Activated CD8-positive, alpha-beta memory T cell treated with anti-CD3 and anti-CD28 coated beads for 4 hours (primary cell): ENCODE measurements at places on chromosomes 2 and 18.
A peak's percentile ranks its signal among the peaks of the same experiment; 100 is the strongest.

- no peak for DNase-seq
Measured at GRCh38 chr2:105237045-105237765, 4.3 kb upstream of the GPR45 start.

GRCh38 chr2:501130-501529 is 176.1 kb downstream of the TMEM18 start:
- no peak for DNase-seq

DNA sequence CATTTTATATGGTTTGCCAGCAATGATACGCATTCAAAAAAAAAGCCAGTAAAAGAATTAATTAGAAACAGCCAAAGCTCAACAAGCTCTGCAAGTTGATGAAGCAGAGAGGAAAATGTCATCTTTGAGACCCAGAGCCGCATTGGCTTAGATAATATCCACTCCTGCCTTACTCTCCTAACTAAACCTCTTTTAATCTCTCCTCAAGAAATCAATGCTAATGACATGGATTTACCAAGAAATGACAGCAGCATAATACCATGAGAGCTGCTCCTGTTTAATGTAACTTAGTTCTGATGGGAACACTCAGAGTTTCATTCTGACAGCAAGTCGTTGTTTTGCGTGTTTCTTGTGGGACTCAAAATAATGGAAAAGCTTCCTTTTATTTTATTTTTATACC is 1099.4 kb upstream of the PIK3C3 start:
- no peak for DNase-seq

- no peak for DNase-seq
Measured at GRCh38 chr2:68458981-68459380, 8.1 kb downstream of the FBXO48 start.

DNA sequence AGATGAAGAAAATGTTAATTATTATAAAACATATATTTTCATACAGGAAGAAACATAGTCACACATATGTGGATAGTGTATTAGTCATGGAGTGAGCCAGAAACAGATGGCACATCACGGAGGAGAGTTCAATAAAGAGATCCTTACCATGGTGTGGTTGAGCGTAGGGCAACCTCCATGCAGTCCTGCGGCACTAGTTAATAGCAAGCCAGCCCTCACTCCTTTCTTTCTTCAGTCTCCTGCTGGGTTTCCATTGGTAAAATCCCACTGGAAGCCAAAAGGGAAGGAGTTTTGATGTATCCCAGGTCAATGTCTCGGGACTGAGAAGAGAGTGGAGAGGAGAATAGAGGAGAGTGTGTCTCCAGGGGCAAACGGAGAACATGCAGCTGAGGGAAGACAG is 328.1 kb downstream of the NR4A2 start:
- DNase-seq = no peak

GRCh38 chr18:63366213-63367052 is 573 bp downstream of the KDSR start:
- peak; percentile 41 for DNase-seq

- no peak for DNase-seq
Measured at GRCh38 chr2:233447506-233448219, 93.4 kb downstream of the DGKD start.

DNA sequence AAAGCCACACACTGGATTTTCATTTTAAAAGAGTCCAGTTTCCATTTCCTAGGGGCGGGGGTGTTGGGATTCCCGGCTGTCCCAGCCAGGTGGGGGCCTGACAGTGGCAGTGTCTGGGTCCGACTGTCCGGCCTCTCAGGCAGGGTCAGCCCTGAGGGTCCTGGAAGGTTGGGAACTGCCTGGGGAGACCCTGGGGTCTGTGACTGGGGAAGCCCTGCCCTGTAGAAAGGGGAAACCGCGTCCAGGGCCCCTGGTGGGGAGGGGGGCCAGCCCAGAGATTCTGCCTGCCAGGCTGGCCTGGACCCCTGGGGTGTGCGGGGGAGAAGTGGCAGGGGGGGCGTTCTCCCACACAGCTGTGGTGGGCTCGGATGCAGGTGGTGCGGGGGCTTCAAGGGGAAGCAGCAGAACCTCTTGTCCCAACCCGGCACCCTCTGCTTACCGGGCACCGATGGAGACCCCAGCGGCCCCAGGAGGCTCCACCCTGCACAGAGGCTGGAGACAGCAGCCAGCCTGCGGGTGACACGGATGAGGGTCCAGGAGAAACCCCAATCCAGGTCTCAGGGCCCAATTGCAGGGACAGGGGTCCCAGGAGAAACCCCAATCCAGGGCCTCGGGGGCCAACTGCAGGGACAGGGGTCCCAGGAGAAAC is 4.9 kb downstream of the RTP5 start:
- no peak for DNase-seq

DNA sequence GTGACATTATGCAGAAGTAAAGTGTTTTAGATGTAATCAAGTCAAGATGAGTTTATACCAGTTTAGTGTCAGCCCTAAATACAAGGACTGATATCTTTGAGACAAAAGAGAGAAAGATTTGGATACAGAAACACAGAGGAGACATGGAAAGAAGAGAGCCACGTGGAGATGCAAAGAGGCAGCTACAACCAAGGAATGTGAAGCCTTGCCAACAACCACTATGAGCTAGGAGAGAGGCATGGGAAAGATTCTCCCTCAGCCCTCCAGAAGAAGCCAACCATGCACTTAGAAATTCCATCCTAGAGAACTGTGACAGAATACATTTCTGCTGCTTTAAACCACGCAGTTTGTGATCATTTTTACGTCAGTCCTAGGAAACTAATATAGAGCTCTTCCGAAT is 217.2 kb downstream of the DOK6 start:
- DNase-seq = no peak

- DNase-seq = no peak
Measured at GRCh38 chr18:11516751-11517503, 92.5 kb upstream of the SLC35G4 start.

DNA sequence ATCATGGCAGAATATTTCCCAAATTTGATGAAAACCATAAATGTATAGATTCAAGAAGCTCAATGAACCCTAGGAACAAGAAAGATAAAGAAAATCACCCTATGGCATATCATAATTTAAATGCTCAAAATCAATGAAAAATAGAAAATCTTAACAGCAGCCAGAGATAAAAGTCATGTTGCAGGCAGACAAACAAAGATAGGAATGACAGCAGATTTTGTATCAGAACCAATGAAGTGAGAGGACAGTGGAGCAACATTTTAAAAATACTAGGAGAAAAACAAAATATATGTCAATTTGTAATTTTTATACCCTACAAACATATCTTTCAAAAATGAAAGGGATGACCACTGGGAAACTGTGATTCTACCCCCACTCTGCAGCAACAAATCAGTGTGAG is 203.3 kb downstream of the PIEZO2 start:
- no peak for DNase-seq

DNA sequence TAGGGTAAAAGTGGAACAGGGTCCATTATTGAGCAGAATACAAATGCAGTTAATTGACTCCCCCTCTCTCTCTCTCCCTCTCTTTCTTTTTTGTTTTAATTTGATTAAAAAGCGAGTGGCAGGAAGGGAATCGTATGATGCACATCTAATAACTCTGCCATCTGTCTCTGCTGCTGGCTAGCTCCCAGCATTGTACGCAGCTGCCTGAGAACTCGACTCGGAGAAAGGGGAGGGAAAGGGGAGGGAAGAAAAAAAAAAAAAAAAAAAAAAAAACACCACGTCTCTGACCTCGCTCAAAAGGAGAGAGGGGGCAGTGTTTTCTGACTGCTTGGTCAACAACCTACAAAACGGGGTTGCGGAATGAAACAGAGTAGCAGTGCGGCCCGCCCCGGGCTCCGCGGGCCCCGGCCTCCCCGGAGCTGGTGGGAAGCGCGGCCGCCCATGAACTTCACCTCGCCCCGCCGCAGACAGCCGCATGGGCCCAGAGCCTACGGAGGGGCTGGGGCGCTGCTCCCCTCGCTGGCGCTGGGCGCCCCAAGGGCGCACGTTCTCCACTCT is 265.7 kb downstream of the TCF4 start:
- no peak for DNase-seq

GRCh38 chr2:31440764-31441163 is 26.2 kb upstream of the XDH start:
- DNase-seq = no peak

DNA sequence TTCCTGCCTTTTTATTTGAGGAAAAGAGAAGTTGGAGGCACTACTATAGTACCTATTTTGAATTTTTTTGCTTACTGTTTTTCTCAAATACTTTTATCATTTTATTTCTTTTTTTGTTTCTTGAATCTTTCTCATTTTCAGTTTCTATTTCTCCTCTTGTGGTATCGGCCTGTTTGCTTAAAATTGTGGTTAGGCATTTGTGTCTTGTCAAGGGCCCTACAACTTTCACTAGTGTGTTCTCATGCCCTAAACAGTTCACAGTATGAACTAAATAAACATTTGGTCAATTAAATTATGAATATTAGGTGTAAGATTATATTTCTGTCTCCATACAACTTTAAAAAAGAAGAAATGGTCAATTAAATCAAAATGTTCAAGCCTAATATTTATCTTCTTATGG is 613.5 kb downstream of the MBD2 start:
- no peak for DNase-seq

- no peak for DNase-seq
Measured at GRCh38 chr2:155528034-155528433, 804.5 kb downstream of the NR4A2 start.

DNA sequence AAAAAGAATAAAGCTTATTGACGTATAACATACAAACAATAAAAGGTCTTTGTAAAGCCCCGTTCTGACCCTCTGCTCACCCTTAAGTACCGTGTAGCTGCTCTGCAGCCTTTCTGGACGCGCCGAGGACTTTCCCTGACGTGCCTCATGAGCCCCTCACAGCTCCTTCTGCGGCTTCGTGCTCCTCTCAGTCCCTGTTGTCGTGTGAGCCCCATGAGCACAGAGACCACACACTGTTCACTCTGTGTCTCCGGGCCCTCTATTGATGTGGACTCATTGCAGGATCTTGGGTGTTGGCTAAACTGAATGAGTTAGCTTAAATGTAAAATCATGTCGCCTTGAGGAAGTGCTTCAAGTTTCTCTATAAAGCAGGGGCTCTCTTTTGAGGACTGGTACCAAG is 43.6 kb upstream of the INHBB start:
- DNase-seq = no peak

DNA sequence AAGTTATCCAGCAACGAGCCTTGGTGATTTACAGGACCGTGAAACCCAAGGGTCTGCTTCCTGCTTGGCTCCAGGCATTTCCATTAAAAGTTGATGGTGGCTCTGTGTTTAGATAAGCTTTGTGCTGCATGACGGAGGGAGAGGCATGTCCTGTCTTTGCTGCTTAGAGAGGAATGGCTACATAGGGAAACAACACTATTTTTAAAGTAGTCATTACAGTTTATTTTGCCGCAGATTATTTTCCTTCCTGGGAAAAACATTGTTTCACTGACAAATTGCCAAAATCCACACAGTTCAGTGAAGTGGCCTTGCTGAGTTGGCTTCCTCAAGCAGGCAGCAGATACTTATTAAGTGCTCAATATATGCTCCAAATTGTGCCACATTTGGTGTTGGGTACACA is 98.5 kb downstream of the THSD7B start:
- DNase-seq = no peak

DNA sequence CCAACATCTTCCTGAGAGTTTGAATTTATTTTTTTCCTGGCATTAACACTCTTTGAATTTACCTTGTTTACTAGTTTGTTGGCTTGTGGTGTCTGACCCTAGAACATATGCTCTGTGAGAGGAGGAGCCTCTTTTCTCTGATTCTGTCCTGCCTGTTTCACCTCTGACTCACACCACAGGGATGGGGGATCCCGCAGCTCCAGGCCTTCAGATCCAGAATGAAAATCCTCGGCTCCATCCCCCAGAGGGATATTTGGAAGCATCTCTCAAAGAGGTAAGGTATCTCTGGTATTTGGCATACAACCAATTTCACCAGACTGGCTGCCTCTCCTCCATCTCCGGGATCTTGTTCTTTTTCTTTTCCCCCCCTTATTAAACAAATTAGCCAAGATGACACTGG is 104.7 kb downstream of the GPR39 start:
- DNase-seq = no peak

DNA sequence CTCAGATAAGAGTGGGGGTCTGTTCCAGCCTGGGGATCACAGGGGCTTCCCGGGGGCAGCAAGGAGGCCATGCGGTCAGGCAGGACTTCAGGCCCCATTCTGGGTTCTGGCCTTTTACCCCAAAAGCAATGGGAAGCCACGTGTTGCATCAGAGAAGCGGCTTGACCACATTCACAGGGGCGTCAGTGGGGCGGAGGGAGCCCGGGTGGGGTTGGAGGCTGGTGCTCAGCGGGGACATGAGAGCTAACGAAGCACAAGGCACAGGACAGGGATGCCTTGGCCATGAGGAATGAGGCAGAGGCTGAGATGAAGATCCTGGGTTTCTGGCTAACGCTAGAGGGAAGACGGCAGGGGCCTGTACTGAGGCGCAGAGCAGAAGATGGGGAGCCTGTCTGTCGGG is 6.1 kb downstream of the HJURP start:
- DNase-seq = no peak

- no peak for DNase-seq
Measured at GRCh38 chr18:69998523-69998987, 50.9 kb upstream of the CD226 start.

DNA sequence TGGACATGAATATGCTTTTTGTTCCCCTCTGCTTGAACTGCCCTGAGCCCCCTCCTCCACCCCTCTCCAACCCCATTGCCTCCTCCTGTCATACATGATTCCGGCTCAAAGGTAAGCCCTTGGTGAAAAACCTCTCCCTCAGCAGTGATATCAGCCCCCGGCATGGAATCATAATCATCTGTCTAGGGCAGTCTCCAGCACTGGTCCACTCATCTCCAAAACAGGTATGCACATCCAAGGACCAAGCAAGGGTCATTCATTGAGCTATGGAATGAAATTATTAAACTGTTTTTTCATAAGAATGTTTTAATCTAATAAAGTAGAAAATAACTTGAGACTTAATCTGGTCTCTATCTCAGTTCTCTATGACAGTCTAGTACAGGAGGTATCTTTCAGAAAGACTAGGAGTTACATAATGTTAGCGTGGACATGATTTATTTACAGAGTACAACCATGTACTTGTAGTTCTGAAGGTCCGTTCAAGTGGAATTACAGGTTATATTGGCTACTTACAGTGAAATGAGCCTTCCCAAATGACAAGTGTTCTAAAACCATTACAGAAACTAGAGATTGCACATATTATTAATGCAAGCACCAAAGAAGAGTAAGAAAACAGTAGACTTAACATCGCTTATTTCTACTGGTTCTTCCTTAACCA is 75.2 kb downstream of the ACVR1 start:
- no peak for DNase-seq

DNA sequence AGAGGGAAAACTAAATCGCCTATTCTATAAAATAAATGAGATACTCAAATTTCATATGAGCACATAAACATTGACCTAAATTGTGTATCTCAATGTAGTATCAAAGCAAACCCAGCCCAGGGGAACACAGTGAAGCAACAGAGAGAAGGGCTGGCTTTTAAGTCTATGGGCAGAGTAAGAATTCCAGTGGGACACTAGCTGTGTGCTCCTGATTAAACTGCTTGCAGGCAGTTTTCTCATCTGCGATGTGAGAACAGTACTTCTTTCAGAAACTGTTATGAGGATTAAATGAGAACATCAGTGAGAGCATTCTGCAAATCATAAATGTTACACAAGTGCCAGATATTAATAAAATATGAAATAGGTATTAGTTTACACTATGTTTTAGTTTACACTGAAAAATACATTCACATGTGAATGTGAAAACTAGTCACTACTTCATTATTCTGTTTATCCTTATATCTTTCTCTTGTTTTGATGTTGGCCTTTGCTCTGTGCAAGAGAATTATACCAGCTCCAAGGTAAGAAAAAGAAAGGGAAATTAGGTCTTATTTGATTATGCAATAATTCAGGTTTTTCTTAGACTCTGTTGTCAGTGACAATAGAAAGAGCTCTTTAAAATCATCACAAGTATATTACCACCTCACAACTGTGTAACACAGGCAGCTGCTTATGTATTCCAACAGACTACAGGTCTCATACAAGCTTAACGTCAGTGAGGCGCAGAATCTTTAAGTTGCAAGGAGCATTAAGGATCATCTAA is 47.5 kb downstream of the GAREM1 start:
- no peak for DNase-seq
